BE2C (cell line): ENCODE measurements at places on chromosomes 13 and 19.
A peak's percentile ranks its signal among the peaks of the same experiment; 100 is the strongest.

DNA sequence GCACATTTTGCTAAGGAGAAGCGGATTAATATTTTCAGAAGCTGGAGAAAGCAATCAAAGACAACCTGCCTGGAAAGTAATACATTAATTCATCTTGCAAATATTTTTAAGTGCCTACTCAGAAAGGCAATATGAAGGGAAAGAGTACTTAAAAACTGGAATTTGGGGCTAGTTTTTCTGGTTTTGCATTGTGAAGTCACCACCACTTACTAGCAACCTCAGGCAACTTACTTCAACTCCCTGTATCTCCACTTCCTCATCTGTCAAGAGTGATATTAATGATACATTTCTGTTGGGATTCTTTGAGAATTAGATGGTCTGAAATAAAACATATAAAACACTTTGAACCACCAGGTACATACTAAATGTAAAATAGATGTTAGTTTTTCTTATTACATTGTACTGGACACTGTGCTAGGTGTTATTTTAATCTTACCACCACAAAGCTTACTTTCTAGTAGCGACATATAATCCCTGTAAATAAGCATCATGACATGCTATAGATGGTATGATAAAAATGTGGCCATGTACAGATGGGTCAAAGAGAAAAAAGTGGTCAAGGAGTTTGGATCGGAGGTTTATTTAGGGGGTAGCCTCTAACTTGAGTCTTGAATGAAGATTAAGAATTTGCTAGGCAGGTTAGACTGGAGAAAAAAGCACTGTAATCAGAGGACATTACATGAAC is 101.2 kb downstream of the SPRY2 start:
- DNase-seq: no peak

GRCh38 chr19:55777528-55777927 is 8.6 kb downstream of the RFPL4AL1 start:
- DNase-seq: peak; percentile 33

DNA sequence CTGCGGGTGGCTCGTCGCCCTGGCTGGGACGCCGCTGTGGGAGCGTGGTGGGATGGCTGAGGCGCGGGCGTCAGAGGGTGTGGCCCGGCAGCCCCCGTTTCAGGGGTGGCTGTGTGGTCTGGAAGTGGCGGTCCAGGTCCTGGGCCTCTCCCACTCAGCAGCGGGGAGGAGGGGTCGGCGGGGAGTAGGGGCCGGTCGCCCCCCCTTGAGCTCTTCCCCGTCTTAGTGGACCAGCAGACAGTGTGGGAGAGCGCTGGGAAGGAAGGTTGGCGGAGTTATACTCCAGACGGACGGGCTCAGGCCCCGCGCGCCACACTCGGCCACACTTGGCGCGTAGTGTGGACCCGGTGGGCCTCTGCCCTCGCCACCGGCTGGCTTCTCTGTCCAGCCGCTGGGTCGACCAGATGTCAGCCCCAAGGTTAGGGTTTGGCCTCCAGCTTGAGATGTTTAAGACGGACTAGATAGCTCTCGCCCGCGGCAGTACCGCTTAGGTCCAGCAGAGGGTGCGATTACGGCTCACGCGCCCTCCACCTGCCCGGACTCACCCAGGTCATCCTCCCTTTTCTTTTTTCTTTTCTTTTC is 21.7 kb upstream of the ZNF429 start:
- DNase-seq: peak; percentile 74

- no peak for DNase-seq
Observed at GRCh38 chr13:33958964-33959363, 141.0 kb downstream of the RFC3 start.

DNA sequence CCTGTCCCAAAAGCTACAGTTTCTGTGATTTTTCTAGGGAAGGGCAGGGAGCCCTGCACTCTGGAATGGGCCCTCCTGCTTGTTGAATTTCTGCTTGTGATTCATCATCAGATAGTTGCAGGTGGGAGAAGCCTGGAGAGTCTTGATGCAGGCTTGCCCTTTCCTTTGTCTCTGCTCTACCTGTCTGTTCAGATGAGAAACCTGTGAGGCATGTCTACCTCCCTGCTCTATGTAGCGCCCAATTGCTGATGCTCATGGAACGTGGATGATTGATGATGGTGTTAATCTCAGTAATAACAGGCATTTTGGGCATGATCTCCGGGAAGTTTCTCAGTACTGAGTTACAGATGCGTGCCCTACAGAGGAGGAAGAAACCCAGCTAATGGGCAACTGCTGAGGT is 10.9 kb upstream of the CBY2 start:
- no peak for DNase-seq
